HFFc6 (cell line): ENCODE measurements at places on chromosomes 5 and 9. TPM values are rescaled to one million over a fixed set of nuclear protein-coding genes. Genes with fewer than 3 reads are reported as not detected.
A peak's percentile ranks its signal among the peaks of the same experiment; 100 is the strongest.

DNA sequence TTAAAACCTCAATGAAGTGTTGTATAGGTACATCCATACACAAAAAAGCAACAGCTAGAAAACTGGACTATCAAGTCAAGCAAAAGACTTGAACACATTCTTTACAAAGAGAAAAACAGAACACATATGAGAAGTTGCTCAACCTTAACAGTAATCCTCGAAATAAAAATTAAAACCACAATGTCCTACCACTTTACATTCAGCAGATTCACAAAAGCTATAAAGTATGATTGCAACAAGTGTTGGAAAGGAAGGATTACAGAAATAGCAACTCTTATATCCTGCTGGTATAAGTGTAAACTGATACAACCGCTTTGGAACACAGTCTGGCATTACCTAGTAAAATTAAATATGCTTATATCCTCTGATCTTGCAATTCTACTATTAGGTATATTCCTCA is 28.5 kb upstream of the GOLGA1 start:
- peaks cover 5% of the 10 kb centered on the region for H3K36me3 ChIP-seq
- H3K27ac ChIP-seq, result no peak overlapping the region

- no peak for DNase-seq
- H3K36me3 ChIP-seq, result no peaks in the 10 kb centered on the region
Measured at GRCh38 chr5:133935667-133935940, 32.8 kb downstream of the C5orf15 start.

DNA sequence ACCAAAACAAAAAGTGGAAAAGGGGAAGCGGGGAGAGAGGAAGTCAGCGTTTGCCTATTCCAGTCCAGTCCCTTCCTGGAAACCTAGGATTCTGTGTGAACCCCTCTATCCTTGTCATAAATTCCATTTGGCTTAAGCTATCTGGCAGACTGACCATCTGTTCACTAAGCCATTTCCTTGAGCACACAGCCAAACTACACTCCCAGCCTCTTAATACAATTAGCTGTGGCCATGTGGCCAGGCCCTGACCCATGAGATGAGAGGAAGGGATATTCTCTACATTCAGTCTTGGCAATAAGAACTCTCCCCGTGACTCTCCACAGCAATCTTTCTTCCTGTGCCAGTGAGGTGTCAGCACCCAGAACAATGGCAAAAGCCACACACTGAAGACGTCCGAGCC is 424.8 kb downstream of the TLE1 start:
- no peaks in the 10 kb centered on the region for H3K4me1 ChIP-seq
- no peaks in the 10 kb centered on the region; the same call in none of the 2 replicates for H3K27me3 ChIP-seq

DNA sequence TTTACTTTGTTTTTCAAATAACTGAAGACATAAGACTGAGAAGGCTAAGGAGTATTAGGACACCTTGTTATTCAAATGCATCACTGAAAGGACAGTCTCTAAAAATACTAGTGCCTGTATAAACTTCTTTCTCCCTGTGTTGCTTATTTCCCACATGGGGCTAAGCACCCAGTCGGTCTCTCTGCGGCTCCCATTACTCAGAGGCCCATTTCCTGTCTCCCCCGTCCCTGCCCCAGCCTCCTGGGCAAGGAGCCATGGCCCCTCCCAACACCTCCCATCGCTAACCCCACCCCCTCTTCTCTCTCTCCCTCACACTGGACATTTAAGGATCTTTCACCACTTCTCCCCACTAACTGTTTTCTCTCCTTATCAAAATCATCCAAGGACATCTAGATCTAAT is 81.9 kb downstream of the EBF1 start:
- DNase-seq, result no peak
- H3K27ac ChIP-seq, result no peak overlapping the region
- H3K36me3 ChIP-seq, result no peaks in the 10 kb centered on the region
- no peaks in the 10 kb centered on the region for H3K27me3 ChIP-seq
- H3K4me3 ChIP-seq, result no peak overlapping the region
- H3K4me1 ChIP-seq, result no peaks in the 10 kb centered on the region

GRCh38 chr5:82603033-82603987 is 325.2 kb upstream of the RPS23 start:
- H3K4me1 ChIP-seq, result no peaks in the 10 kb centered on the region
- H3K36me3 ChIP-seq, result no peaks in the 10 kb centered on the region
- no peaks in the 10 kb centered on the region; the same call in 1 of the 2 replicates for H3K27me3 ChIP-seq
- H3K27ac ChIP-seq, result no peak overlapping the region
- no peak overlapping the region for H3K4me3 ChIP-seq

GRCh38 chr5:66513130-66513529 is 83.1 kb upstream of the MAST4 start:
- peaks cover 2% of the 10 kb centered on the region; the same call in 1 of the 2 replicates for H3K27me3 ChIP-seq
- H3K27ac ChIP-seq, result no peak overlapping the region
- H3K4me3 ChIP-seq, result no peak overlapping the region
- no peak for DNase-seq
- no peaks in the 10 kb centered on the region for H3K36me3 ChIP-seq

- H3K36me3 ChIP-seq, result peaks cover 31% of the 10 kb centered on the region
- DNase-seq, result no peak
- H3K4me3 ChIP-seq, result no peak overlapping the region
- no peak overlapping the region for H3K27ac ChIP-seq
- H3K4me1 ChIP-seq, result peaks cover 11% of the 10 kb centered on the region
Measured at GRCh38 chr9:4704129-4704528, 24.8 kb downstream of the CDC37L1 start.

DNA sequence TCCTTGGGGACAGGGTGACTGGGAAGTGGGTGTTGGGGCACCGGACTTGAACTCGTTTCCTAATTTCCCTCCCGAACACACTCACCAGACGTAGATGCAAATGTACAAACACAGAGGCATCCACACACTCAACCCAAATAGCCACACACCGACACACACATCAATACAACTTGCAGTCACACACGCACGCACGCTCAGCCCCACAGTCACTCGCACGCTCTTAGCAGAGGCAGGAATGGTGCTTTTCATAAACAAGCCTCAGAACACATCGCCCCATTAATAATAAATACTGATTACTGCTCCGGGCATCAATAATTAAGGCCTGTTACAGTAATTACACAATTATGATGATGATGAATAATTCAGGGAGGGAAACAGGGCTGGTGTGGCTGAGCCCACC is 5.7 kb downstream of the BARHL1 start:
- peaks cover 7% of the 10 kb centered on the region for H3K4me1 ChIP-seq
- H3K4me3 ChIP-seq, result no peak overlapping the region
- no peak for DNase-seq
- no peak overlapping the region for H3K27ac ChIP-seq
- H3K27me3 ChIP-seq, result peaks cover 63% of the 10 kb centered on the region
- H3K36me3 ChIP-seq, result peaks cover 4% of the 10 kb centered on the region; the same call in 1 of the 2 replicates

GRCh38 chr9:92829420-92829819 is 48.4 kb downstream of the ZNF484 start:
- peaks cover 15% of the 10 kb centered on the region for H3K27me3 ChIP-seq
- no peaks in the 10 kb centered on the region for H3K4me1 ChIP-seq
- H3K27ac ChIP-seq, result no peak overlapping the region
- DNase-seq, result no peak

- peaks cover 9% of the 10 kb centered on the region for H3K27me3 ChIP-seq
- H3K36me3 ChIP-seq, result no peaks in the 10 kb centered on the region
- no peak overlapping the region for H3K4me3 ChIP-seq
- DNase-seq, result no peak
- no peak overlapping the region for H3K27ac ChIP-seq
Measured at GRCh38 chr5:35269006-35269405, 38.7 kb upstream of the PRLR start.

- peak overlapping the region; percentile 24; the same call in 1 of the 2 replicates for H3K4me3 ChIP-seq
- no peaks in the 10 kb centered on the region for H3K36me3 ChIP-seq
- H3K27ac ChIP-seq, result peak overlapping the region; percentile 82
- peaks cover 29% of the 10 kb centered on the region for H3K4me1 ChIP-seq
- DNase-seq, result peak; percentile 88
Measured at GRCh38 chr5:145847499-145848497, 12.7 kb upstream of the PRELID2 start.

DNA sequence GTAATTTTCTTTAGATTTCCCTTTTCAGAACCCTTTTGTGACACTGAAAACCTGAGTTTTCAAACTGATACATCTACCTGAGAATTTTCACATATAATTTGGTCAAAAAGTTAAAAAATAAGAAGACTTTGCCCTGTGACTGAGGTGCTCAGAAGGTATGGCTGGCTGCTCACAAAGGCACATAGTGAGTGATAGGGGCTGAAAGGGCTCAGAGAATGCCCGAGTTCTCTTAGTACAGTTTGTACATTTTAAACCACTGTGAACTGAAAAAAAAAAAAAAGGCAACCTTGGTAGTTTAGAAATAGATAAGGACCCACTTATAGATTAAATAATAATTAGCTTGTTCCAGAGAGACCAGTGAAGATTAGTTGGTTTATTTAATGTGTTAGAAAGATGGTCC is 18.1 kb upstream of the PSAT1 start:
- peaks cover 9% of the 10 kb centered on the region for H3K4me1 ChIP-seq
- H3K27me3 ChIP-seq, result no peaks in the 10 kb centered on the region
- no peak for DNase-seq
- peaks cover 6% of the 10 kb centered on the region for H3K36me3 ChIP-seq
- H3K4me3 ChIP-seq, result no peak overlapping the region

GRCh38 chr9:80059979-80060378 is 488.2 kb downstream of the TLE4 start:
- H3K4me3 ChIP-seq, result no peak overlapping the region
- DNase-seq, result no peak
- peaks cover 8% of the 10 kb centered on the region; the same call in 1 of the 2 replicates for H3K36me3 ChIP-seq
- H3K27me3 ChIP-seq, result peaks cover 4% of the 10 kb centered on the region

DNA sequence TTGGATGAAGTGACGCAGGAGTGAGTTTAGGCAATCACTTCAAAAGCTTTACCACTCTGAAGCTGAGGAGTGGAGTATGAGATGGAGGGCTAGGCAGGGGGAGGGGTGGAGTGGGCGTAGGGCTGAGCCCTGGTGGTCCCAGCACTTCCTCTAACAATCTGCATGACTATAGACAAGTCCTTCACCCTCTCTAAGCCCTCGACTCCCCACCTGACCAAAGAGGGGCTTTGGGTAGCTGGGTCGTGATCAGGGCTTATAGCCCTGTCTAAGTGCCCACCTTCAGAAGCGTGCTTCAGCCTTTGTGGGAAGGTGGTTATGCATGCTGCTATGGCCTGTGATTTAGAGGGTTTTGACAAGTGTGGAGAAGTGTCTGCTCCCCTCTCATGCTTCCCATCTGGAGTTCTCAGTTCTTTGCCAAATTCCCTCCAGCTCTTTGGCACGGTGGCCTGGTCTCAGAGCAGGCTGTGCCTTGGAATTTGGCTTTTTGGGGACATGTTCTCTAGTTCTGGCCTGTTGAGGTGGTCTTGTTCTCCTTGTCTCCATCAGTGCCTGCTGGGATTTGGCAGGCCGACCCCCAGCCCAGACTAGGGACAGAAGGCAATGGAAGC is 53.0 kb downstream of the ACTBL2 start:
- no peak for DNase-seq
- H3K36me3 ChIP-seq, result no peaks in the 10 kb centered on the region
- H3K27ac ChIP-seq, result no peak overlapping the region
- peaks cover 11% of the 10 kb centered on the region for H3K4me1 ChIP-seq
- H3K27me3 ChIP-seq, result peaks cover 23% of the 10 kb centered on the region

DNA sequence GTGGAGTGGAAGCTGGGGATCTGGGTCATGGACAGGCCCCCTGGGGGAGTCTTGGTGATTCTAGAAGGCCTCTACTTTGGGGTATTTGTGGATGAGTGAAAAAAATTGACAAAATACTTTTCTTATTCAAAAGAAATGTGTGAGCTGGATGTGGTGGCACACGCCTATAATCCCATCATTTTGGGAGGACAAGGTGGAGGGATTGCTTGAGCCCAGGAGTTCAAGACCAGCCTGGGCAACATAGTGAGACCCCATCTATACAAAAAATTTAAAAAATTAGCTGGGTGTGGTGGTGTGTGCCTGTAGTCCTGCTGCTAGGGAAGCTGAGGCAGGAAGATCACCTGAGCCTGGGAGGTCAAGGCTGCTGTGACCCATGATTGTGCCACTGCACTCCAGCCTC is 6.6 kb upstream of the NCS1 start:
- H3K4me1 ChIP-seq, result peaks cover 6% of the 10 kb centered on the region; the same call in 1 of the 2 replicates
- H3K27me3 ChIP-seq, result peaks cover 5% of the 10 kb centered on the region
- no peaks in the 10 kb centered on the region for H3K36me3 ChIP-seq

DNA sequence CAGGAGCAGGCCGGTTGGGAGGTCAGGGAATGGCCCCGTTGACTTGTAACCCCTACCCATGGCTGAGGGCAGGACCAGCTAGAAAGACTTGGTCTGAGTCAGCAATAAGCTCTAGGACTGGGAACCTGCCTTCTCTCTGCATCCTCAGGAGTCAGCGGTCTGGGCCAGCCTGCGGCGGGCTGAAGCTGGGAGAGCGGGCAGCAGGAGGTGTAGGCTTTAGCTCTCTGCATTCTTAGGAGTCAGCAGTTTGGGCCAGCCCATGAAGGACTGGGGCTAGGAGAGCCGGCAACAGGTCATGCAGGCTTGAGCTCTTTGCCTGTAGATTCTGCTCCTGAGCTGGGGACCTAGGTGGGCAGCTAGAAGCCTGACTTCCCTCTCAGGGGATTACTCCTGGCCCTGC is 6.4 kb upstream of the SMIM32 start:
- DNase-seq, result no peak
- no peaks in the 10 kb centered on the region for H3K4me1 ChIP-seq

DNA sequence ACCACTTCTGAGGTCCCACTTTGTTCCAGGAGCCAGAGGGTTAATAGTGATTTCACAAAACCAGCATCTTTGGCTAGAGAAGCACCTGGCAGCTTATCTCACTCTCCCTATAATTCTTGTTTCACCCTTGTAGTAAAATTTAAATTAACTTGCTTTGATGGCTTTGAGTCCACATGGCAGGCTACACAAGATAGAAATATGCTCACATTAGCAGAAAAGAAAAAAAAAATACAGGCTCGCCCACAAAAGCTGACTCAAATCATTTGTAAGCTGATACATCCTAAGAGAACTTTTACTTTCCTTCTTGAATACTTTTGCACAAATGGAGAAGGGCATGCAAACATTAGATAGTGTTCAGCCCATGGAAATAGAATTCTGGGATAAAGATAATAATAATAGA is 36.2 kb downstream of the TNFSF15 start:
- H3K27ac ChIP-seq, result no peak overlapping the region
- peaks cover 11% of the 10 kb centered on the region for H3K27me3 ChIP-seq
- no peaks in the 10 kb centered on the region for H3K36me3 ChIP-seq
- H3K4me1 ChIP-seq, result no peaks in the 10 kb centered on the region

- no peaks in the 10 kb centered on the region for H3K27me3 ChIP-seq
- peak overlapping the region; percentile 42; the same call in 1 of the 2 replicates for H3K27ac ChIP-seq
- H3K4me1 ChIP-seq, result peaks cover 47% of the 10 kb centered on the region
- H3K4me3 ChIP-seq, result no peak overlapping the region
Measured at GRCh38 chr5:139147483-139148087, 50.6 kb downstream of the SIL1 start.

GRCh38 chr5:62488531-62488930 is 76.0 kb downstream of the IPO11 start:
- no peak for DNase-seq
- H3K4me3 ChIP-seq, result no peak overlapping the region
- H3K27me3 ChIP-seq, result no peaks in the 10 kb centered on the region
- peaks cover 13% of the 10 kb centered on the region for H3K4me1 ChIP-seq
- no peak overlapping the region for H3K27ac ChIP-seq
- peaks cover 19% of the 10 kb centered on the region for H3K36me3 ChIP-seq

GRCh38 chr5:77839691-77840090 is 63.6 kb upstream of the TBCA start:
- H3K27me3 ChIP-seq, result peaks cover 44% of the 10 kb centered on the region
- no peak overlapping the region for H3K27ac ChIP-seq
- no peak overlapping the region for H3K4me3 ChIP-seq

GRCh38 chr5:122942164-122942914 is 94.2 kb downstream of the PPIC start:
- DNase-seq, result peak; percentile 48
- peak overlapping the region; percentile 23 for H3K4me3 ChIP-seq
- H3K27me3 ChIP-seq, result no peaks in the 10 kb centered on the region
- no peak overlapping the region; the same call in 1 of the 2 replicates for H3K27ac ChIP-seq
- H3K4me1 ChIP-seq, result peaks cover 17% of the 10 kb centered on the region

CTNNA1 gene
- 260 to 289 TPM (median 282 TPM) in 3 replicates for total RNA-seq

SLC23A1 gene
- total RNA-seq, result not detected in 3 replicates

CSF2 gene
- total RNA-seq, result not detected in 2 replicates

PCDHGB3 gene
- 3.9 to 4.4 TPM (median 4.4 TPM) in 3 replicates for total RNA-seq

GABBR2 gene
- total RNA-seq, result 3.6 to 9.7 TPM (median 9.3 TPM) in 3 replicates

FAM151B gene
- total RNA-seq, result 2.1 to 2.6 TPM (median 2.5 TPM) in 3 replicates

SLC34A3 gene
- total RNA-seq, result not detected in 3 replicates

OR1J2 gene
- not detected in 3 replicates for total RNA-seq

TMEM174 gene
- total RNA-seq, result not detected in 3 replicates
